ENCODE measurements at places on chromosomes 6 and 20.

- no peak for DNase-seq
Observed at GRCh38 chr20:18440403-18440802, 26.4 kb downstream of the DZANK1 start.

- no peak for DNase-seq
Observed at GRCh38 chr6:168938546-168938945, 315.1 kb downstream of the THBS2 start.

- DNase-seq, result no peak
Observed at GRCh38 chr6:159168536-159169192, 536 bp upstream of the FNDC1 start.

GRCh38 chr20:3932681-3933080, 43.5 kb downstream of the PANK2 start:
- no peak for DNase-seq

DNA sequence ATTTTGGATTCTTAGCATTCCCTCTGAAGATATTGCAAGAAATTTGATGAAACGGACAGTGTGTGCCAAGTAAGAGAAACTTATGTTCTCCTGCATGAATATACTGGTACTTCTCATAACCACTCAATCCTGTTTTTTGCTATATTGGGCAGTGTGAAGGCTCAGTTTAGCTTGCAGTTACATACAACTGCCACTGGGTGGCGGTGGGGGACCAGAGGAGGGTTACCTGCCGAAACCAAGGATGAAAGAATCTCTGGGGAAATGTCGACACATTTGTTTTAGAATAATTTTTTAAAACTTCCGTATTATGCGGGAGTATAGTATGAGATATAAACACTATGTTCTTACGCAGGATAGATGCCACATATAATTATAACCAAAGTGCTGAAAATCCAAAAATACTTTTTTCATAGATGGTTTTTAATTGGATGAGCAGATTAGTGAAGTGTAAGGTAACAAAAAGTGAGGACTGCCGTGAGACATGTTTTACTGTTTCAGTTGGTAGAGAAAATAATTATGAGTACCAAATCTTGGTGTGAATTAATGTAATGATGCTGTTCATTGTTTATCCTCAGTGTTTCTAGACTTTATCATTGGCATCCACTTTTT, 9.7 kb downstream of the TRMT11 start:
- peak; percentile 76 for DNase-seq

- peak; percentile 93 for DNase-seq
Observed at GRCh38 chr6:11772109-11772825, 6.3 kb downstream of the ADTRP start.

DNA sequence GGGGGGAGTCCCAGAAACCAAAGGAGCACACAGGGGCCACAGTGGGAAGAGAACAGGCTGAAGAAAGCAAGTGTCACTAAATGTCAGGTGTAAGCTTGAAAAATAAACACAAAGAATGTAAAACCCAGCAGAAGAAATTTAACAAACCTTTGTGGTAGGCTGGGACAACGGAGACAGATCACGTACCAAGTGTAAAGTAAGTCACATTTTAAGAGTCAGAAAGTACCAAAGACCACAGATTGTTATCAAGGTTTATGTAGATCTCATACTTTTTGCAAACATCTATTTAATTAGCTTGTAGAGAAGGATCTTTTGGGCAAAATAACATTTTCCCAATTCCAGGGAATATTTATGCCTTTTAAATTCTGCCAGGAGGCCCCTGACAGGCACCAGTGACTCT, 1.6 kb downstream of the CLIC5 start:
- no peak for DNase-seq

DNA sequence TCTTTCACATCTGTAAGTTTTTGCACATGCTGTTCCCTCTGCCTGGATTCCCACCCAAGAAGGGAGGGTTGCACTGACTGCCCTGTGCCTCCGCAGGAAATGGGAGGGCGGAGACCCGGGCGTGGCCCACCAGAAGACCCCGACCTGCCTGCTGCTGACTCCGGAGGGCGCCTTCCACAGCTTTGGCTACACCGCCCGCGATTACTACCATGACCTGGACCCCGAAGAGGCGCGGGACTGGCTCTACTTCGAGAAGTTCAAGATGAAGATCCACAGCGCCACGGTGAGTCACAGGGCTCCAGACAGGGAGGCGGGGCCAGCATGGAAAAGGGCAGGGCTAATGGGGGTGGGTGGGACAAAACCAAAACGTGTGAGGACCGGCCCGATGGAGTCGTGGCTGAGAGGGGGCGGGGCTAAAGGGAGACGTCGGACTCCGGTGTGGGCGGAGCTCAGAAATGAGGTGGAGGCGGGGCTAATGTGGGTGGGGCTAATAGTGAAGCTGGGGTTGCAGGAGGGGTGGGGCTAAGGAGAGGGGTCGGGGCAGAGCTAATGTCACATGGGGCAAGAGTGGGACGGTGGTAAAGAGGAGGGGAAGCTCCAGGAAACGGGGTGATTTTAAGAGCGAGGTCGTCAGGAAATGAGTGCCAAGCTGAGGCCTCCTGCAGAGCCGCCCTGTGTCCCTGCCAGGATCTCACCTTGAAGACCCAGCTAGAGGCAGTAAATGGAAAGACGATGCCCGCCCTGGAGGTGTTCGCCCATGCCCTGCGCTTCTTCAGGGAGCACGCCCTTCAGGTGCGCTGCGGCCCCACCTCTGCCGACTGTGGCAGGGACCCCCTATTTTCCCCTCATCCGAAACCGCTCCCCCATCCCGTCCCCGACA, 12.6 kb downstream of the HSPA12B start:
- no peak for DNase-seq

DNA sequence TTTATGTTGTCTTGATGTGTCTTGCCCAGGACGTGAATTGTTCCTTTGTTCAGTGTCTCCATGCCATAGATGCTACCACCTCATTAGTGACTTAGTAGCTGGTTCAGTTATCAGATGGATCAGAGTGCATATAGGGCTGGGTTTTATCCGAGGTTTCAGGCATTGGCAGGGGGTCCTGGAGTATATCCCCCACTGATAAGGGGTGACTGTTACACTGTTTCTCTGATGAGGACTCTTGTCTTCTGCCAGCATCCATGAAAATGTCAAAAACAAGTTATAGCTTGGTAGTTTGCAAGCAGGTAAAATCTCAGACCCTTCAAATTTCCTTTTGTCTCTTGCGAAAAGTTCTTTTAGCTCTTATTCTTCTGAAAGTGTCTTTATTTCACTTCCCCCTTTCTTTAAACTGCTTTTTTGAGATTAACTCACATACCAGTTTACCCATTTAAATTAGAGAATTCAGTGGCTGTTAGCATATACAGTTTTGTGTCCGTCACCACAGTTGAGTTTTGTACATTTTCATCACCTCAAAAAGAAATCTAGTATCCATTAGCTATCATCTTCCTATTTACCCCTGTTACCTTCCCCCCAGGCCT, 109.2 kb downstream of the CDYL start:
- DNase-seq, result no peak

DNA sequence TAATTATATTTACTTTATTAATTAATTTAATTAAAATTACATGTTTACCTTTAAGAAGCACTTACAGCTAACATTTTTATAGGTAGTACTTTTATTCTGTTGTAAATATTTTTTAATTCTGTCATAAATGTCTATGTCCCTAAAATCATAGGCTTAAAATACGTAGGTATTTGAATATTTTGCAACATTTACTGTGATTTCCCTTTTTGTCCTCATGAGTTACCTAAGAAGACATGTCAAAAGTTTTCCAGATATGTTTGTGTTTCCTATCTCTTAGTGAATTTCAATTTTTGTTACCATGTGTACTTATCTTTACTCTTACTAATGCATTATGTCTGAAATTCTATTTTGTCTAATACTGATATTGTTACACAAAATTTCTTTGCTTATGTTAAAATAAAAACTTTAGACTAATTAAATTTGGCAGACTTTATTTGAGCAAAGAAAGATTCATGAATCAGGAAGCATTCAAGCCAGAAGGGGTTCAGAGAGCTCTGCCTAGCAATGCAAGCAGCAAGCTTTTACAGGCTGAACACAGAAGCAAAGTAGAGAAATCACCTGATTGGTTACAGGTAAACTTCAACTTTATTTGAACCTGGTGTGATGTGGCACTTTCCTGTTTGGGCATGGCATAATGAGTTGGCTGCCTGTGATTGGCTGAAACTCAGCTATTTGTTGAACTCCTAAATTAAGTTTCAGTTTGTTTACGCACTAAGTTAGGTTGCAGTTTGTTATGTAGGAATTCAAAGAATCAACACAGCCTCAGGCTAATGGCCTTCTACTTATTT, 123.2 kb upstream of the TMEM170B start:
- no peak for DNase-seq

DNA sequence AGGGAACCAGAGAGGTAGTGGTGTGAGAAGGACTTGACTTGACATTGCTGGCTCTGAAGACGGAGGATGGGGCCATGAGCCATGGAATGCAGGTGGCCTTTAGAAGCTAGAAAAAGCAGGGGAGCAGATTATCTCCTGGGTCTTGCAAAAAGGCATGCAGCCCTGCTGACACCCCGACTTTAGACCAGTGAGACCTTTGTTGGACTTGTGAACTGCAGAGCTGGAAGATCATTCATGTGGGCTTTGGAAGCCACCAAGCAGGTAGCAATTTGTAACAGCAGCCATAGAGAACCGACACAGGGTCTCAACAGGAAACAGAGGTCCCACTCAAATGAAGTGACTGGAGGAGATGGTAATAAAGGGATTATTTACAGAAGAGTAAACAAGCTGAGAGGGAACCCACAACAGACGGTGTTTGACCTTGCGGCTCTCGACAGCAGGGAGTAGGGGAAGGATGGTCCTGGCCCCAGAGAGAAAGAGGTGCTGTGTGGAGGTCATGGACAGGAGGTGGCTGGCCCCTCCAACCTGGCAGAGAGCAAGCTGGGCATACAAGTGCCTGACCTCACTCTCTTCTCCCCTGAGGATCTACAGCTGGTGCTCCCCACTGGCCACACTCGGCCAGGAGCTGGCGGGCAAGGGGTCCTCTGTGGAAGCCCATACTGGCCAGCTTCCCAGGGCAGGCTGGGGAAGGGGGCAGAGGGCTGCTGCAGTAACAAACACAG, 43.9 kb downstream of the SLC22A23 start:
- no peak for DNase-seq

DNA sequence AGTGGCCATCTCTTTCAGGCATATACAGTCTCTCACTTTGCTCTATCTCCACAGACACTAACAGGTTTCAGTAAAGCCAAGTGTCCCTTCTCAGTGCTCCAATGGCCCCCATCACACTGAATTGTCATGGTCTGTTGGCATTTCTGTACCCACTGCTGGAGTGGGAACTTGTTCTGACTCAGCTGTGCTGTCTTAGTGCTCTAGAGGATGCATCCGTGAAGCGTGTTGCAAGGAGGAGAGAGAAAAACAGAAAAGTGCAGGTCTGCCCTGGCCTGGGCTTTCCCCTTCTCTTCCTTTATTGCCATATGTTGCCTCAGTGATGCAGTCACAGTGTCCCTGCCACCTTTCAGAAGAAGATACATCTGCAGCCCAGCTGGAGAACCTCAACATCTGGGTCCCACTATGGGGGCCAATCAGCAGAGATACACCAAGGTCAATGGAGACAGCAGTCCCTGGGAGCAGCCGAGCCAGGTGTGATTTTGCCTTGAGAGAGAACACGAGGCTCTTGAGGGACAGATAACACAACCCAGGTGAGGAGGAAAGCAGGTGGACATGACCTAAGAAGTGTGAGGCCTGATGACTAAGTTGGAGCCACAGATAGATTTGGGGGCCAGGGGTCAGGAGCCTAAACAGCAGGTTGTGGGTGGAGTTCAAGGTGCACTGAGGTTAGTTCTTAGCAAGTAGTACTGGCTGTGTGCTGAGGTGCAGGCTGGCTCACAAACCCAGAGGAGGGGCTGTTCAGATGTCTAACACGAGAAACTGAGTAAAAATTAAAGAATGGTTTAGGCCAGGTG, 5.6 kb upstream of the PLCG1 start:
- no peak for DNase-seq

GRCh38 chr6:33424855-33425667, 5.2 kb downstream of the SYNGAP1 start:
- DNase-seq, result no peak

- no peak for DNase-seq
Observed at GRCh38 chr6:140772576-140772975, 1360.1 kb upstream of the GJE1 start.

- no peak for DNase-seq
Observed at GRCh38 chr20:17044891-17045290, 181.9 kb upstream of the PCSK2 start.

DNA sequence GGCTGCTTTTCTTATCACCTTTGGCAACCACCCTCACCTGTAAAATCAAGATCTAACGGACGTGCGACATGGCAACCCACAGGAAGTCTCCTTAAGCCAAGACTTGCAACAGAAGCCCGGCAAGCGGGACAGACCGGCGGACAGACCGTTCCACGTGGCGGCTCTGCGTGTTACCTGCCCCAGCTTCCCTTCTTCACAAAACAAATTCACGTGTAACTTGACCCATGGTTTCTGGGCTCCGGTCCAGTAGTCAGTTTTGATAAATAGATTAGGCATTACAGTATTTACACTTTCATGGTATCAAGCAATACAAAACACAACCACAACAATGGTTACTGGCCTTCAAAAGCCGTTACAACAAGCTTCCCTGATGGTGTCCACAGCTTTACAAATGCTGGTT, 133.8 kb downstream of the PRND start:
- DNase-seq, result no peak

- peak; percentile 21 for DNase-seq
Observed at GRCh38 chr6:156729248-156729647, 47.9 kb upstream of the ARID1B start.

GRCh38 chr20:63072991-63073737, 66.4 kb upstream of the BHLHE23 start:
- DNase-seq, result no peak

- no peak for DNase-seq
Observed at GRCh38 chr6:132167929-132168892, 217.0 kb upstream of the CCN2 start.

DNA sequence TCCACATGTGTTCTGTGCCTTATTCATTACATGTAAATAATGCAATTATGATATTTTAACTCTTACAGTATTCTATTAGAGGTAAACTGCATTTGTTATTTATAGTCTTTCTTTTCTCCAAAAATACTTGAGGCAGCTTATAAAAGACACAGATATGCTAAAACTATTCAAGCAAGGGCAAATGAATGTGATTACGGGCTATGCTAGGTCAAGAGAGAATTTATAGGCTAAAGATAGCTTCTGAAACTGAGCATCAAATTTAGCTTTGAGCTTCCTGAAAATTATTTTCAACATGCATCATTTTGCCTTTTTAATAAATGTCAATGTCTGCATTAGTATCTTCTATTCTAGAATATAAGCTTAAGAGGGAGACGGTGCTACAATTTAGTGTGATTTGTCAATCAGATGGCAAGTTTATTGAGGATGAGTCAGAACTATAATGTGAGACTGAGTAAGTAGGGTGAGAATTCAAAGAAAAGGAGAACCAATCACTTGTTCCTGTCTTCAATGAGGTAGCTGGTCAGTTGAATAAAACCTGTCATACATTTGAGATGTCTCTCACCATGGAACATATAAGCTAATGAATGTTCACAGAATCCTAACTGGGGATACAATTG, 669.4 kb upstream of the CITED2 start:
- DNase-seq, result peak; percentile 72

GRCh38 chr6:121901432-121901831, 466.0 kb downstream of the GJA1 start:
- no peak for DNase-seq

- DNase-seq, result peak; percentile 34
Observed at GRCh38 chr6:159074120-159074684, 29.4 kb upstream of the TAGAP start.

Measured in RKO (cell line).